ENCODE measurements at places on chromosomes 5 and 9. TPM values are rescaled to one million over a fixed set of nuclear protein-coding genes. Genes with fewer than 3 reads are reported as not detected.

The GABRB2 gene
- total RNA-seq, result not detected

- no peak for DNase-seq
These were observed 28.7 kb downstream of the ANKRD33B start for GRCh38 chr5:10592601-10593000.

DNA sequence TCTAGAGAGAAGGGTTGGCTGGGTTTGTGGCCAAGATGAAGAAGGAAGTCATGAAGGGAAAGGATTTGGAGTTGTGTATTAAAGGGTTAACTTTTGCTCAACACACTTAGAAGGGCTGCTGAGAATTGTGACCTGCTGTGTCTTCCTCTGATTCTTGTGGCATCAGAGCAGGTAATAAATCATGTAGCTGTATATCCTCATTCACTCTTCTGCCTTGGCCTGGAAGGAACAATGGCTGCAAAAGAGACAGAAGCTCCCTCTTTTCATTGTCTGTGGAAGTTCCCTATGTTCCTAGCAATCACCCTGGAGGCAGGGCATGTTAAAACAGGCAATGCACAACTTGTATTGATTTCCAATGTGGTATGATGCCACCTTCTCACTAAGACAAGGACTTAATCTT lies 159.1 kb downstream of the LRRC70 start:
- DNase-seq, result no peak

- DNase-seq, result no peak
These were observed 39.5 kb downstream of the NTRK2 start for GRCh38 chr9:84709056-84709455.

The CNTRL gene
- 38.1 TPM for total RNA-seq

DNA sequence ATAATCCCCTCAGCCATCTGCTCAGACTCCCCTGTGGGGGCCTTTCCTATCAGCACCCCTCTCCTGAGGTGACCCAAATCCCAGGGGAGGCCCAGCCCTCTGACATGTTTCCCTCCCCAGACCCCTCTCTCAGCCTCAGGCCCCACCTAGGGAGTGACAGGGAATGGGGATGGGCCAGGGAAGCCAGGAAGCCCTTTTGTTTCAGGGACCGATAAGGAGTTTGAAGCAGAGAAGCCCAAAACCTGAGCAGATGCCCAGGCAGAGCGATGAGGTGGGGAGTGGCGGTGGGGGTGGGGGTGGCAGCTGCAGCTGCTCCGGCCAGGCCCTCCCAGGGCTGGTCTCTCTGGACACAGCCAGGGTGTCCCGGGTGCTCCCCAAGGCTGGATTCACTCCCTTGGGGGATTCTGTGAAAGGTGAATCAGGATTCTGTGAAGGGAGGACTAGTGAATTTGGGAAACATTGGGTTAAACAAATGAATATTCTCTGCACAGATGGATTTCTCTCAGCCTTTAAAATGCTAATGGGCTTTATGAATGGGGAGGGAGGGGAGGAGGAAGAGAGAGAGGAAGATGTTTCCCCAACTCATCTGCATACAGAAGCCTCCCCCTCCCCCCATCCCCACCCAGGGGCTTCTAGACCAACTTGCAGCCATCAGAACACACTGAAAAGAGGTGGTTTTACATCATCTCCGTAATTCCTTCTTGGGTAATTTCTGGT lies 17.4 kb downstream of the AKNA start:
- no peak for DNase-seq

DNA sequence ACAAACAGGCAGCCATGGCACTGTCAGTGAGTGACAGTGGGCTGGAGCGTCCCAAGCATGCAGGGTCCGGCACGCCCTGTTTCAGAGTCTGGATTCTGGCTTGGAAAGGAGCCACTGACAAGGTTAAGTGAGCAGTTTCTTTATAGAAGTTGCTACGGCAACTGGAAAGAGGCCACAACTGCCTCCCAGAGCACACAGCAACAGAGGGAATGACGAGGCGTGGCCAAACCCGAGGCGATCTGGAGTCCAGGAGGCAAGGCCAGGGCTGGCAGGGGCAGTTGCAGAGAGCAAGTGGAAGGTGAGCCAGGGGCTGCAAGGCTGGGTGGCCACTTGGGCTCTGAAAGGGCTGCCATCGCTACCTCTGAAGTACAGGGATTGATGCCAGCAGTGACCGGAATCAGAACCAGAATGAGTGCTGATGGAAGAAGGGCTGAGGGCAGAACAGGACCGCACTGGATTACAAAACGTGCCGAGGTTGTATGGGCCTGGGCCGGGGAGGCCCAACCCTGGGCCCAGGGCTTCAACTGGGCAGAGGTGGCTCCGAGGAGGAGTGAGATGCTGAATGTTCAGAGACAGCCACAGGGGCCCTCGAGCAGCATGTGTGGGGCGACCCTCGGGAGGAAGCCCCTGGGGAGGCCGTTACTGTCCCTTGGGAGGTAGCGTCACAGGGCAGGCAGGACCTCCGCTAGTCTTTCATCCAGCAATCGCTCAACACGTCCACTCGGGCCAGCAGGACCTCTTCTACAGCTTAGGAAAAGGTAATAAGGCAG lies 4.6 kb downstream of the MRPL41 start:
- no peak for DNase-seq

GRCh38 chr9:2424619-2425033 lies 197.0 kb upstream of the VLDLR start:
- no peak for DNase-seq

The TAF11L10 gene
- total RNA-seq, result not detected

The MCTP1 gene
- 2.1 TPM for total RNA-seq

DNA sequence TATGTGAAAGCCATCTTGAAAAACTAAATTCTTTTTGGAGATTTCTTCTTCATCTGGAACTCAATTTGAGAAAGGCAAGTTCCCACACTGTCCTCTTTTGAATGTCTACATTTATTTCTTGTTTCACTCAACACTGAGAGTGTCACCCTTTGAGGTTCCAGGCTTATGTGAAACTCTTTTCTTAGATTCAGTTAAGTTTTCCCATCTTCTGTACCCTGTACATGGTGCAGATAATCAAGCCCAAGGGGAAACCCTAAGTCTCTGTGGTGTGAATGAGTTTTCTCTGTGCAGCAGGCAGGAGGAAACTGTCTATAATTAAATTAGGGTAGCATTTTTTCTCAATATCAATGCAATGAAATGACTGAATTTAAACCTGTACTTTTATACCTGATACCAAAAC lies 72.3 kb upstream of the PRLR start:
- no peak for DNase-seq

GRCh38 chr5:116395631-116396203 lies 178.9 kb downstream of the SEMA6A start:
- no peak for DNase-seq

The INSL4 gene
- total RNA-seq, result not detected

DNA sequence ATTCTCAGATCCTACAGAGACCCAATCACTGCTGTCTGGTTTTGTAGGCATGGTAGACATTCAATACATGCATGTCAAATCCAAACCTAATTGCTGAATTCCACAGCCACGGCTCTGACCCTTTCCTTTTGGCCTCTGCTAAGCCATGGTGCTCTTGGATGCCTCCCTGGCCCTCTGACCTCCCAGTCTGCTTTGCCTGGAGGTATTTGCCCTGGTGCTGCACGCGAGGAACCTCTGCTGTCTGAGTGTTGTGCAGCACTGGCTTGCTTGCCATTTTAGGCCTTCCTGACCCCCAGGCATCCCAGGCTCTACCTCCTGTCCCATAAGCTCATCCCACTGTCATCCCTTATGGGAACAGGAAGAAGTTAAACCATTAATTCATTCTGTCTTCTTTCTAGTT lies 60.9 kb downstream of the DOCK2 start:
- no peak for DNase-seq

All from CD4-positive, alpha-beta T cell (primary cell).